Stimulated activated CD4-positive, alpha-beta T cell treated with anti-CD3 and anti-CD28 coated beads, Interleukin-15, amount 100 ng/mL, for 24 hours (primary cell): ENCODE measurements at places on chromosomes 5 and 9.

DNA sequence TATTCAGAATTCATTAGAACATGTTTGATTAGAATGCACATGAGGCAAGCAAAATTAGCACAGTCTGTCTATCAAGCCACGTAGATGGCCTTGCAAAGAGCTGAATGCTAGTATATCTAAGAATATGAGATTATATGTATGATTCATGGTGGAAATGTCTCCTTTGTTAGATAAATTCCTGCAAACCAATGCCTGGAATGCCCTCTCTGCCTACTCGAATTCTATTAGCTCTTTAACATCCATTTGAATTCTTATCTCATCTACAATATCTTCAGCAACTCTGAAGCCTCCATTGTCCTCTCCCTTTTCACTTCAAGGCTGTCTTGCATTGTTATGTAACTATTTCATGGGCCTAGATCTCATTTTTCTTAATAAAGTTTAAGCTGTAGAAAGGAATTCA, 205.5 kb downstream of the TMC1 start:
- DNase-seq, result no peak

GRCh38 chr5:24566933-24567332, 77.8 kb downstream of the CDH10 start:
- no peak for DNase-seq

DNA sequence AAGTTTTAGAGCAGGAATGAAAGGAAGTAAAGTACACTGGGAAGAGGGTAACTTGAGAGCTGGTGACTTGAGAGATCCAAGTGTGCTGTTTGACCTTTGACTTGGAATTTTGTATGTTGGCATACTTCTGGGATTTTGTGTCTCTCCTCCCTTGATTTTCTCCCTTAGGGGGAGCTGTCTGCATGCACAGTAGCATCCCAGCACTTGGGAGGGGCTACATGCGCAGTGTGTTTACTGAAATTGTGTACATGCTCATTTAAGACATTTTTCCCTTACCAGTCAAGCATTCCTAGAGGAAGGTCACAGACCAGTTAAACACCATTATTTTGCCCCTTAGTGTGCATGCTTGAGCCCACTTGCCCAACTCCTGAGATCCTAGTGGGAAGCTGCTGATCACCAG, 120.1 kb downstream of the ZNF622 start:
- DNase-seq, result no peak

DNA sequence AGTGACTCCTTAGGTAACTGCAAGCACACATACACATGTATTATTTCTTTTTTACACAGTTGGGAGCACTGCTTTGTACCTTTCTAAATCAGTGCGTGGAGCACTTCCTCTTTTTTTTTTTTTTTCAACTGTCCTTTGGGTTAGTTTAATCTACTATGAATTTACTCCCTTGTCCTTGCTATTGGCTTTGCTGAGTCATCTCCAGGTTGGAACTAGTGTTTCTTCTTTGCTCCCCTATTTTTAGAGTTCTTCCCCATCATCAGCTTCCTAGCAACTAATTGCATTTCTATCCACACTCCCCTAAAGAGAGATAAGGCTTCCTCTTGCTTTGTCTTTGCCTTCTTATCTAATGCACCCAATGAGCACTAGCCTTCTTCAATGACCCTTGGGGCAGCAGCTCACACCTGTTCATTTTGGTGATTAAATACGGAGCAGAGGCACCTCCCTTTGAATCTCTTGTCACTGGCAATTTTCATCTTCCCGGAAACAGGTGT, 24.3 kb downstream of the S100Z start:
- no peak for DNase-seq

GRCh38 chr5:38347040-38347763, 88.8 kb downstream of the EGFLAM start:
- no peak for DNase-seq

- peak; percentile 66 for DNase-seq
Observed at GRCh38 chr9:136671646-136672430, 9.1 kb downstream of the EGFL7 start.

GRCh38 chr9:4680173-4680525, 780 bp downstream of the CDC37L1 start:
- DNase-seq, result no peak

DNA sequence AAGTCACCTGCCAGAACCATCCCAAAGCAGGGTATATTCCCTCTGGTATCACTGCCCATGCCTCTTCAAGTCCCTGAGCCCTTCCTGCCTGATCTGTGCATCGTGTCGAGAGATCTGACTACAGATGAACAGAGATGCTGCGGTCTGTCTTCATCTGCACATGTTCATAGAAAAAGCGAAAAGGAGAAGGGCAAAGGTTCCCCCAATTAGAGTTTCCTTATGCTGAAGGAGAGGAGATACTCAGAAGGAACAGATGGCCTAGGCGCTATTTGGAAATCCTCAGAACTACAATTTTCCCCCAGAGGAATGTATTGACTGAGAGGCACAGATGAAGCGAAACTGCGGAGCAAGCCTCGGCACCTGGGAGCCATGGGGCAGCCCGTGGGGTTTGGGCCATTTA, 170.9 kb downstream of the SEC61B start:
- DNase-seq, result no peak

GRCh38 chr5:2992806-2993205, 241.3 kb upstream of the IRX2 start:
- DNase-seq, result no peak

DNA sequence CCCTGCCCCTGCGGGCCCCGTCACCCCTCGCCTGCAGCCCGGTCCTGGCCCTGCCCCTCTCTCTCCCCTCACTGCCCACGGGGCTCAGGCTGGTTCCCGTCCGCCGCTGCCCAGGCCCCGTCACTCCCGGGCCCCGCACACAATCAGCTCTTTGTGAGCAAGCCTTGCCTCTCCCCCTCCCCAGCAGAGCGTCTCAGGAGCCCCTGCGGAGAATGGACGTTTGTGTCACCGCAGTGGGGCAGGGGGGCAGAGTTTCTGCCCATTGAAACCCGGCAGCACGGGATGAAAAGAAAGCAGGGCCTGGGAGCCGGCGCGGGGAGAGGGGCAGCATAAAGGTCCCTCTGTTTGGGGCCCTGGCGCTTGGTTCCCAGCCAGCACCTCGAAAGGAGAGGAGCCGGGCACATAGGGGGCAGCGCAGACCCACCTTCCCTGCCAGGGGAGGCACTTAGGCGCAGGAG, 13.5 kb upstream of the NUP214 start:
- DNase-seq, result no peak

DNA sequence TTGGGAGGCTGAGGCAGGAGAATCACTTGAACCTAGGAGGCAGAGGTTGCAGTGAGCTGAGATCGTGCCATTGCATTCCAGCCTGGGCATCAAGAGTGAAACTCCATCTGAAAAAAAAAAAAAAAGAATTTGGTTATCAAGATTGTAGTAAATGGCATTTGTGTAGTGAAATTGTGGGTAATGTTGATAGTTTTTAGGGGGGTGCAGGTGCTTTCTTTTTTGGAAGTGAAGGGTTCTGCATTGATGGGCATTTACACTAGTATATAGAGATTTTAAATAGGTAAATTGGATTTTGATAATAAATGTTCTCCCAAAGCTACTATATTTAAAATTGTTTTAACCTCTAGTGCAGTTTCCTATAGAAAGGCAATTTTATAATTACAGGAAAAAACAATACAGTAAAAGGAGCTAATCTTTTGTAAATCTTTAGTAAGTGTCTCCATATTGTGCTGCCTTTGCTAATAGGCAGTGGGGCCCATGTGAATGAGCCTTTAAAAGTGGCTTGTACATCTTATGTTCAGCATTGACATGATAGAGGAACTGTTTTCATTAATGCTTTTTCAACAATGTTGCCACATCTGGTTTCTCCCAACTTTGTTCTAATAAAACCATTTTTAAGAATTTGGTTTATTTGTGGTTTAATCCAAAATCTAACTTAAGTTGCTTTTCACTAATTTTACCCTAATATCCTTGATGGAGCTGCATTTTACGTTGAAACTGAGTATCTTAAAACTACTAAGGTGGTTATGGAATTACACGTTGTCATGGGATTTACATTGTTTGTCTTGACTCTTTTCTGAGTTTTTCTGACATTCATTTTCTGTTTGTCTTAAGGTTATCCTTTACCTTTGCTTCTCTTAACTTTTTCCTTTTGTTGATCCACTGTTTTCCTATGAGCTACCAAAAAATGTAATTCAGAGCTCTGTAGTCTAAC, 11.1 kb downstream of the MATR3 start:
- DNase-seq, result no peak

GRCh38 chr5:154494036-154494435, 16.0 kb upstream of the HAND1 start:
- DNase-seq, result no peak

DNA sequence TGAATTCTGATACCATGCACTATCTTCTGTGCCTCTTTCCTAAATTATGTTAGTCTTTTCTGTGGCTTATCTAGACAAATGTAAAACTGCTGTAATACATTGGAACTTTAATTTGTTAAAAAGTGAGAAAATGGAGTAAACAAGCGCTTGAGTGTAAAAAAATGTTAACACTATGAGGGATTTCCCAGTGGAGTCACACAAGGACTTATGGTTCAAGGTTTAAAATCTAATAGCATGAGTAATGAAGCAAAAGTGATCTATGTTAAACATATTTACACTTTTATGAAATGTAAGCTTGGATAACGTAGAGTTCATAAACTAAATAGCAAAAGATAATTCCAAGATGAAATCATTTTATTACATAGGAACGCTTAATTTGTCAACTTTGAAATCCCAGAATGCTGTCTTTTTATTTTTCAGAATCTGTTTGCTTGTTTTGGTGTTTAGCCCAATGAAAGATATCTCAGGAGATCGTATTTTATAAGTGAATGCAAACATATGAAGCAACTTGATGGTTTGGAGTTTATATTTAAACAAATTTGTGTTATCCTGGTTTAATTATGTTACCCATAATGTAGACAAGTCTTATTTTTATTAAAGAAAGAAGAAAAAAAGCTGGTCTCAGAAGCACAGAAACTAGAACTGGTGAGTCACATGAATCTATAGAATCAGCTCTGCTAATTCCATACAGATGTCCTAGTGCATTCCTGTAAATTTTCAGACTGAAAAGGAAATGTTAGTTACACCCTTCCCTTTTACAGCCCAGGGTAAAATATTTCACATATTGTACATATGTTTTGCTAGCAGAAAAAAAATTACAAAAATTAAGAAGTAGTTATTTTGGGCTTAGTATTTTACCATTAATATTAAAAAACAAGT, 34.2 kb upstream of the FBN2 start:
- no peak for DNase-seq

DNA sequence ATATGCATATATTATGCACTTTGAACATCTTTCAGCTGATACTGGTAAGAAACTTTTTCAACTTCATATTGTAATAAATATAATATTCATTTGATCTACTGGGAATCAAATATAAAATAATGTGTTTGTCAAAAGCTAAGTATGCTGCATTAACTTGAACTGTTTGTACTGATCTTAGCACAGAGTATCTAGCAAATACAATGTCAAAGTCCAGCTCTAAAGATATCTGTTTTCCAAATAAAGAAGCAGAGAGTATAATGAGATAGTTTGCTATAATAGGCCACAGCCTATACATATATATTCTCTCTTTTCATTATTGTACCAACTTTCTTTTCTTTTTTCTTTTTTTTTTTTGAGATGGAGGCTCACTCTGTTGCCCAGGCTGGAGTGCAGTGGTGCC, 417.0 kb downstream of the TMEM161B start:
- DNase-seq, result no peak

- DNase-seq, result no peak
Observed at GRCh38 chr9:24552526-24553182, 7.0 kb upstream of the IZUMO3 start.

DNA sequence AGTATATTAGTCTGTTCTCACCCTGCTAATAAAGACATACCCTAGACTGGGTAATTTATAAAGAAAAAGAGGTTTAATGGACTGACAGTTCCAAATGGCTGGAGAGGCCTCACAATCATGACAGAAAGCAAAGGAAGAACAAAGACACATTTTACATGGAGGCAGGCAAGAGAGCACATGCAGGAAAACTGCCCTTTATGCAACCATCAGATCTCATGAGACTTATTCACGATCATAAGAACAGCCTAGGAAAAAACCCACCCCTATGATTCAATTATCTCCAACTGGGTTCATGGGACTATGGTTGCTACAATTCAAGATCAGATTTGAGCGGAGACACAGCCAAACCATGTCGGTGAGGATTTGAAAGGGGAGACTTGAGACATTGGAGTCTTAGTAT, 252.8 kb upstream of the PPP1R2B start:
- no peak for DNase-seq

DNA sequence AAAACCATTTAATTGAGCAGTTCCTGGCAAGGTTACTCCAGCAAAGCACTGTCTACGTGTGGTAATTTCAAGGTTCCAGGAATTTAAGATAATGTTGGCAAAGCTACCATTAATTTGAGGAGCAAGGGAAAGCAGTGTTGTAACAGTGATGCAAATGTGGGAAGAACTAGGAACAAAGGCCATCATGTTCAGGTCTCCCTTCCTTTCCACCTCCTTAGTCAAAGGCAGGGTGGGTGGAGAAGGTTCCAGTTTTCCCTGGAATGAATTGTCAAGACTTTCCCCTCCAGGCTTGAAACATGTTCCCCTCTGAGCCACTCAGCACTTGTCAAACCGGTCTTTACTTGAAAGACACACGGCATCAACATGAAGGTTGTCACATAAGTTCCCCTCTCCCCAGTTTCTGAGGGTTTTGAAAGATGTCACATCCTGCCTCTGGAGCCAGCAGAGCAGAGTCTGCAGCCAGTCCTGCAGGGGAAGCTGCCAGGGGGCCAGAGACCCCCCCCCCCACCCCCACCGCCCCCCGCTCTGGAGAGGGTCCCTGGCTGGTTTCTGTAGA, 226.0 kb downstream of the GAS1 start:
- no peak for DNase-seq

DNA sequence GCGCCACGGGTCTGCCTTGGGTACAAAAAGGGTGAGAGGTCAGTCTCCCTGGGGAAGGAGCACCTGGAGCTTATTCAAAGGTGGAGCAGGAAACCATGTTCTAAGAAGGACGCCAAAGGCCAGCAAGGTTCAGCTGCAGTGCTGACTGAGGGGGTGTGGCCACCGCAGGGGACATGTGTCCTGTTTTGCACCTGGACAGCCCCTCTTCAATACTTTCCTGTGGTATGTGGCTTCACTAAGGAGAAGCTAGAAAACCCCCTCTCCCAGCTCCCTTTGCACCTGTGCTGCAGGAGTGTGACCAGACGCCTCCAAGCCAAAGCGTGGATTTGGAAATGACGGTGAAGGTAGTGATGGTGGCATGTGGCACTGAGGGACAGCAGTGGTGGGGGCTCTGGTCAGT, 23.6 kb downstream of the TRIM14 start:
- no peak for DNase-seq

DNA sequence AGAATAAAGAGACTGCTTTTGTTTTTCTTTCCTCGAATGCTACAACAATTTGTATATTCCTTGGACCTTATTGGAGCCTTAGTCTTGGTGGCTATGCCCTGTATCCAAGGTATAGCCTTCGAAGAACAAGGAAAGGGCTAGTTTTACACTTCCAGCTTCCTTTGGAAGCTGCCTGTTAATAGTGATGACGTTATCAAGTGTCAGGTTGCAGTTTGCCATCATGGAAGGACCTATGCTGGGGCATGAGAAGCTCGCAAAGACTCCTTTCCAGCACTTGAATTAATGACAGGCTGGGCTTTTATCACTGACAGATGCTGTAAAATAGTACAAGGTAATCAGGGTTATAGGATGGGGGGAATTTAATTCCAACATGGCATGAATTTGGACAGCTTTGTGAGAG, 157.9 kb downstream of the KDM4C start:
- no peak for DNase-seq
